ENCODE measurements at places on chromosomes 12 and 14.

DNA sequence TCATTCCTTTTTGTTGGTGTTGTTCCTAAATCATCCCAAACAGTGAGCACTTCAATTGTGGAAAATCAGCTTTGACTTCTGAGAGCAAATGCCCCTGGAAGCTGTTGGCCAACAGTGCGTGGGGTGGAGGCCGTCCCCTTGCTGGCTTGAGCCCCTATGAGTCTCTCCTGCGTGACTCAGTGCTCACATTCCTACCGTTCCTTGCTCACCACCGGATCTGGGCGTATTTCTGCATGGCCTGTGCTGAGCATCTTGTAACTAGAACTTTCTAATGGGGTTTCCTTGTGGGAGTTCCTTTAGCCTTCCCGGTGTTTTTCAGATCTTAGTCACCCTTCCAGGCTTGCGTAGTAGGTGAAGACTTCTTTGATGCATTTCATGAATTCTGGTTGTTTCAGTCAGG, 14.7 kb downstream of the SERPINA1 start:
- DNase-seq = no peak

DNA sequence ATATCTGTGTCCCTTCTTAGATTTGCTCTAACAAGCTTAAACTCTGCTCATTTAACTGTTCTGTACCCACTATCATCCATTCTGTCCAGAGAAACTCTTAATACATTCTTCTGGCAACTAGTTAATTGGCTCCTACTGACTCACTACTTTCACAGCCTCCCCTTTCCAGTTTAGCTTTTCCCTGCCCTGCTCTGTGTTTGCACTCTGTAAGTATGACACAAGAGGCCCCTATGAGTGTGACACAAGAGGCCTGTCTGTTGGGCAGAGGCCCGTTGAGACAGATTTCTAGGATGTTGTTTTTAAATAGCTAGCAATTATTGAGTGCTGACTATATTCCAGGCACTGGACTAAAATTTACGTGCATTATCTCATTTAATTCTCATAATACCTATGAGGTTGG, 246.0 kb upstream of the DAAM1 start:
- DNase-seq = no peak

DNA sequence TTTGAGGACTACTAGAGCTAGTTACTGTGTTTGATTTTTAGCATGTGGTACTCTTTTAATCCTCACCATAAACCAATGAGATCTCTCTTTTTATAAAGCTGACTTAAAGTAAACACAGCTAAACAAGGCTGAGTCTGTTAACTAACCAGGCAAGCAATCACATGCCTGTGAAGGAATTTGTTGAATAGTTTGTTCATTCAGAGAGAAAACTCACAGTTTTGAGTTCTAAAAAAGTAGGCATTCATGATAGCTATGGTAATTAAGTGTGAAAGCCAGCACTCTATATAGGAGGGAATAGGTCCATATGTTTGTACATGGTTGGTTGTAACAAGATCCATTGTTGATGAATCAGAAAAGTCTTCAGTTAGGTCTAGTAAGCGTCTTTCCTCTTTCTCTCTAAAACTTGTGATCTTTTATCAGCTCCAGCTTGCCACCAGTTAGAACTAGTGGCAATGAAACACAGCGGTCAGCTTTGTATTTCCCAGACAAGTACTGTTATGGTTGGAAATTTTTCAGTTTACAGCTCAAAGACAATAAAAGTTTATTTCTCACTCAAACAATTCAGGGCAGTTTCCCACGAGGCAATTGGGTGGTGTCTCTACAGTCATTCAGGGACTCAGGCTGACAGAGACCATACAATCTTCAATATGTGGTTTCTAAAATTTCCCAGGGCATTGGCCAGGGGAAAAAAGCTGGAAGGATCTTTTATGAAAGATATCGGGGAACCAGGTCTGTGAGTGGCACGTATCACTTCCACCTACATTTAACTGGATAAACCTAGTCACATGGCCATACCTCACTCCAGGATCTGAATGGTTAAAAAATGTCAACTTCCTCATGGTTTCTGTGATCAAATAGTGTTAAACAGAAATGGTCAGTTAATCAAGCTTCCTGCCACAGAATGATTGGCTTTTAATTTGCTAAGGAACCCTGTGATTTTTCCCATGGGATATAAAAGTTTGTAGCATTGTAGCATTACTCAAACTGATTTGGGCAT, 203.1 kb downstream of the KIF21A start:
- DNase-seq = no peak

- DNase-seq = no peak
These were observed 64.3 kb downstream of the PCNX1 start for GRCh38 chr14:70971560-70971959.

GRCh38 chr14:95523815-95524448, 7.5 kb upstream of the SYNE3 start:
- DNase-seq = no peak

GRCh38 chr12:54033106-54033979, 493 bp downstream of the HOXC5 start:
- DNase-seq = no peak

GRCh38 chr14:105884808-105885281, 358.5 kb downstream of the TMEM121 start:
- no peak for DNase-seq

DNA sequence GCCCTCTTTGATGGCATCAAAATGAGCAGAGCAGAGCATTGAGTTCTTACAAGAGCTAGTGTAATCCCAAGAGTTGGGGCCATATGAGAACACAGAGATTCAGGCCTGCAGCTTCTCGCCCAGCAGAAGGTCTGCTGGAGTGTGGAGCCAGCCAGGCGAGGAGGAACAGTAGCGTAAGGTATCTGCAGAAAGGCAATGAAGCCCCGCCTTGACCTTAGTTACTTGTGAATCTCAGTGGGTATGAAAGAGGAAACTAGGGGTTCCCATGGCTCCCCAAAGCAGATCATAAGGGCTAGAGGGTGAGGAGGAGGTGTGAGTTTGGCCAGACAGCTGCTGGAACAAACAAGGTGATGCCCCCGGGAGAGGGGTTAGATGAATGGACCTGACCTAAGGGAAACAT, 49.4 kb downstream of the SLC8A3 start:
- DNase-seq = no peak

DNA sequence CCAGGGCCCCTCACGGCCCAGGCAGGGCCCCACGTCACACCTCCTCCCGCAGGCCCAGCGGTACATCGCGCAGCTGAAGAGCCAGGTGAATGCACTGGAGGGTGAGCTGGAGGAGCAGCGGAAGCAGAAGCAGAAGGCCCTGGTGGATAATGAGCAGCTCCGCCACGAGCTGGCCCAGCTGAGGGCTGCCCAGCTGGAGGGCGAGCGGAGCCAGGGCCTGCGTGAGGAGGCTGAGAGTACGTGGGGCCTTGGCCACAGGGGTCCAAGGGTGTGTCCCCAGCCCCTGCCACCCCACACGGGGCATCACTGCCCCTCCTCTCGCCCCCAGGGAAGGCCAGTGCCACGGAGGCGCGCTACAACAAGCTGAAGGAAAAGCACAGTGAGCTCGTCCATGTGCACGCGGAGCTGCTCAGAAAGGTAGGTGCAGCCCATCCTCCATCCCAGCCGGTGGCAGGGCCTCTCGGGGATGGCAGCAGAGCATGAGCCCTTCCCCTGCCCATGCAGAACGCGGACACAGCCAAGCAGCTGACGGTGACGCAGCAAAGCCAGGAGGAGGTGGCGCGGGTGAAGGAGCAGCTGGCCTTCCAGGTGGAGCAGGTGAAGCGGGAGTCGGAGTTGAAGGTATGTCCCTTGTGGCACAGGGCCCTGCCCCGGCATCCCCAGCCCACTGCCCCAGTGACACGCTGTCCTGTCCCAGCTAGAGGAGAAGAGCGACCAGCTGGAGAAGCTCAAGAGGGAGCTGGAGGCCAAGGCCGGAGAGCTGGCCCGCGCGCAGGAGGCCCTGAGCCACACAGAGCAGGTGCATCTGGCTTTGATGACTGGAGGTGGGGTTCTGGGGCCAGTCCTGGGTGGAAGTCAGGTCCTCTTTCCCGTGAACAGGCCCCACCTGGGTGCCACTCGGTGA, 20.9 kb downstream of the HIP1R start:
- DNase-seq = no peak

DNA sequence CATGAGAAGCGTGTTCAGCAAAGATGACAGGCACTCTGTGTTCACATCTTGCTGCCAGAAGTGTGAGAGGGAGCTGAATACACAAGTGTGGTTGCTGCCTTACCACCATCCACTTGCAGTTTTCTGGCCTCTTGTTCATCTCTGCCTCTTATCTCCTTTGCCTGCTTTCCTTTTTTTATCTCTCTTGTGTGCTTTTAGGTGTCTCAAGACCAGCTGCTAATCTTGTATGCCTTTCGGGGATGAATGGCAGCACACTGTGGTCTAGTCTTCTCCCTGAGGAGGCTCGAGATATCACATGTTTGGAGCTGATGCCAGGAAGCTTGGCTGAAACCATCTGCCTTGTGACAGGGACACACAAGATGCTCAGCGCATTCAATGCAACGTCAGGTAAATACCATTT, 17.2 kb downstream of the FAM234B start:
- DNase-seq = no peak

- no peak for DNase-seq
These were observed 36.5 kb upstream of the TDRD9 start for GRCh38 chr14:103891667-103892215.

- no peak for DNase-seq
These were observed 32.1 kb downstream of the CMKLR1 start for GRCh38 chr12:108307006-108307405.

- no peak for DNase-seq
These were observed 83.0 kb downstream of the LRRC9 start for GRCh38 chr14:60002819-60003492.

- DNase-seq = no peak
These were observed 115.9 kb downstream of the ETV6 start for GRCh38 chr12:11765421-11765816.

DNA sequence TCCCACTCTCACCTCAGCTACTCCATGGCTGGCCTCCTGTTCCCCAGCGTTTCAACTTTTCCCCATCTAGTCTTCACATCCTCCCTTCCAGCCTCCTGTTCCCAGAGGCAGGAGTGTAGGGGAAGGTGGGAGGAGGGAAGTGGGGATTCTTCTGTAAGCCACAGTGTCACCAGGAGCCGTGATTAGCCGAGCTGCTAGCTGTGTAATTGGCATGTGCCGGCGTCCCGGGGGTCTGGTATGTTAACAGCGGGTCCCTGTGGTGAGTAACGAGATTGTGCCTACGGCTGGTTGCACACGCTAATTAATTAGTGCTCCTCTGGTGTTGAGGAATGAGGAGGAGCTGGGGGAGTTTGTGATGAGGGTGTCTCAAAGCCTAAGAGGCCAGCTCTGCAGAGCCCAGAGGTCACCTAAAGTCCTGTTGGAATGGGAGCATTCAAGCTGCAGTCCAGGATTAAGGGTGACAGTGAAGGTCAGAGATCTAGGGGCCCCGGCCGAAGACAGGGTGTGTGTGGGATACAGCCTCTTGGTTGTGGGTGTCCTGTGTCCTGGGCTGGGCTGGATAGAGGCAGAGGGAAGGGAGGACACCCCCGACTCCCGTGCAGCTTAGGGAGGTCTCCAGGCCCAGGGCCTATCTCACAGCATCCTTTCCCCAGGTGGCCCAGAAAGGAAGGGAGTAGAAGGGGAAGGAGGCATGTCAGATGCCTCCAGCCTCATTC, 10.0 kb upstream of the CALCOCO1 start:
- DNase-seq = no peak

DNA sequence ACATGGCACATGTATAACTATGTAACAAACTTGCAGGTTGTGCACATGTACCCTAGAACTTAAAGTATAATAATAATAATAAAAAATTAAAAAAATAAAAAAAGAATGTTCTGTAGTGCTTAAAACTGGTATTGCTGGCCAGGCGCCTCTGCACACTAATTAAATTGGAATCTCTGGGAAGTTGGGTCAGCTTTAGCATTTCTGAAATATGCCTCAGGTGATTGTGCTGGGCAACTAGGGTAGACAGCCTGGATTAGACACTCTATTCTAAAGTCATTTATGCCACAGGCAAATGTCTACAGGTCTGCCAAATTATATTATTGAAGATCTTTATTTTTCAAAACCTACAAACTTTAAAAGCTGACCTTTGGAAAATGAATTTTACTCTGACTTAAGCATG, 55.3 kb downstream of the PPM1H start:
- no peak for DNase-seq

DNA sequence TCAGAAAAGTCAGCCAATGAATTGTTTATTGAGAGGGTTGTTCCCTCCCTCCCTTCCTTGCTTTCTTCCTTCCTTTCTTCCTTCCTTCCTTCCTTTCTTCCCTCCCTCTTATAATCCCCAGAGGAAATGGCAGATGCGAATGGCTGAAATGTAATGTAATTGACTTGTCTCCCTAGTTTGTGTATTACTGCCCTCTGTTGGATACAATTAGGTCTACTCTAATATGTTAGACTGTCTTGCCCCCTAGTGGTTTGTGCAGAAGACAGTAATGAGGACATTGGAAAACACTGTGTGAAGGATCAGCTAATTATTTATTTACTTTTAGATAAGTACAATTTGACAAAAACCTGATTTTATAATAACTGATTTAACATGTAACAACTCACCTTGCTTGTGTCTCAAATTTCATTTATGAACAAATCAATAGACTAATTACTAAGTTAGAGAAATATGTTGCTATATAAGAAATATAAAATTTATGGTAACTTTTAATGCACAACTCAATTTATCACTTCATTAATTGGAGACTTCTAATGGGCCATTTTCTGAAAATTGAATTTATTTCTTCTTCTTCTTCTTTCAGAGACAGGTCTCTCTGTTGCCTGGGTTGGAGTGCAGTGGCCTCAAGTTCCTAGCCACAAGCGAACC, 229.8 kb upstream of the LRIG3 start:
- DNase-seq = no peak

- DNase-seq = no peak
These were observed 509.6 kb downstream of the MED13L start for GRCh38 chr12:115767916-115768315.

DNA sequence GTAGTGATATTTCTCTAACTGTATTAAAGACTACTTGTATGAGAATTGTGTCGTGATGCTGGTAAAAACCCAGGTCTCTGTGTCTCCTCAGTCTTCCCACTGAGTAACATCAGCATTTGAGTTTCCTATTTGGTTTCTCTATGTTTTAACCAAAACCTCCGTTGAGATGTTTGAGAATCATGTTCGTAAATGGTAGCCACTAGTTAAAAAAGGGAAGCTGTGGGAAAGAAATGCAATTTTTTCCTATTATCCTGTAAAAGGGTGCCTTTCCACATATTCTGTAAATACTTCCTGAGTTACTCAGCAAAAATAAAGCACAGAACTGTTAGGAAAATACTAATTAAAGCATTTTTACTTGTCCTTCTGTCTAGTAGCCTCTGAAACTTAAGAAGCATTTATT, 7.0 kb downstream of the CLEC1B start:
- DNase-seq = no peak
